ENCODE measurements at places on chromosomes 5 and 9.

DNA sequence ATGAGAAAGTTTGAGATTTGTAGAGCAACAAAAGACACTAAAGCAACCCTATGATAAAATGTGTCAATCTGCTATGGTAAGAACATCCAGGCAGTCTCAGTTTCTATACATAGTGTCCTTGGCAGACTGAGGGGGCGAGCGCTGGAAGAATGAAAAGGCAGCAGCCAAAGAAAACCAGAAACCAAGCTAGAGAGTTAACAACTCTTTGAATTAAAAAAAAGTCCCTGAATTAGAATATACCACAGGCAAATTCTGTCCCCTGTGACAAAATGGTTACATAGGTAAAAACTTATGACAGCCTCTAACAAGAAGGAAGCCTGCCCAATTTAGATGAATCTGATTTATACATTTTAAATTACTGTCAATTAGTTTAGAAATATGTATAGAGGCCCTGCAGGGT lies 106.7 kb downstream of the OXCT1 start:
- DNase-seq, result no peak

- DNase-seq, result no peak
These were observed 163.7 kb downstream of the GAPVD1 start for GRCh38 chr9:125425170-125425897.

DNA sequence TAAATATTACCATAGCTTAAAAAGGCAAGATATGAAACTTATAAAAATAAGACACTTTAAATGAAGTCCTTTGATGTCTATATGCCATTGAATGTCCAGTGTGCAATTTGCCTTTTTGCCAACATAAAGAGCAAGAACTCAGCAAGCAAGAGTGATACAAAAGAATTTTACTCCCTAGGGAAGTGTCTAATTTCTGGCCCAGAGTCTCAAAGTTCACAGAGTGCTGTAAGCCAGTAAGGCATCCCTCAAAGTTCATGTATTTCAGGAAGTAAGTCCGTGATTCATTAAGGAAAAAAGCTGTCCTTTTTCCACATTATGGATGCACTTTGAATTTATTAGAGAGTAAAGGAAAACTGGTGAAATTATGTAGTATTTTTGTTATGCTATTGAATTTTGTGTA lies 185.2 kb downstream of the CCDC171 start:
- no peak for DNase-seq

- no peak for DNase-seq
These were observed 166.8 kb downstream of the PSAT1 start for GRCh38 chr9:78463750-78464149.

- DNase-seq, result no peak
These were observed 212.3 kb downstream of the DOCK8 start for GRCh38 chr9:426976-427375.

GRCh38 chr5:83919071-83920041 lies 198.7 kb upstream of the HAPLN1 start:
- no peak for DNase-seq

DNA sequence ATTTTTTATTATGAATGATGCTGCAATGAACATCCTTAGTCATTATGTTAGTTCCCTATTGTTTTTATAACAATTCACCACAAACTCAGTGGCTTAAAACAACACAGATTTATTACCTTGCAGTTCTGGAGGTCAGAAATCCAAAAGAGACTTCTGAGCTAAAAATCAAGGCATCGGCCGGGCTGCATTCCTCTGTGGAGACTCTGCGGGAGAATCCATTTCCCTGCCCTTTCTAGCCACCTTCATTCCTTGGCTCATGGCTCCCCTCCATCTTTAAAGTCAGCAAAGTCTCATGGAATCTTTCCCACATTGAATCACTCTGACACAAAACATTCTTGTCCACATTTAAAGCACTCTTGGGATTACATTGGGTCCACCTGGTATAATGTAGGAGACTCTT lies 38.6 kb downstream of the SNX18 start:
- DNase-seq, result no peak

DNA sequence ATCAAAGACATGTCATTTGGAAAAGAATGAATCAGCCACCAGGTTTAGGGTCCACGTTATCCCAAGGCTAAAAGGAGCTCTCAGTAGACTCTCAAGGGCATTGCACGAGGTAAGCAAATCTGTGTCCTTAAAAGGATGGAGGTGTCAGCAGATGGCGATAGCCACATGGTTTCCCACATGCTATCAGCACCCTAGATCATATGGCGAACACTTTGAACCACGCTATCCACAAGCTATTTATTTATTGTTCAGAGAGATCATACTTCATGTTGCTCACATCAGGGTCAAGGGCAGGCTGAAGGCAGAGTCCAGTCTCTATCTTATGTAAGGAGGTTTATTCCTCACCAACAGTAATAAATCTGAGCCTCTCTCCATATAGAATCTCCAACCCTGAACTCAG lies 43.7 kb downstream of the CDH6 start:
- DNase-seq, result no peak
